ENCODE measurements at places on chromosomes 6 and 20. TPM values are rescaled to one million over a fixed set of nuclear protein-coding genes. Genes with fewer than 3 reads are reported as not detected.

DNA sequence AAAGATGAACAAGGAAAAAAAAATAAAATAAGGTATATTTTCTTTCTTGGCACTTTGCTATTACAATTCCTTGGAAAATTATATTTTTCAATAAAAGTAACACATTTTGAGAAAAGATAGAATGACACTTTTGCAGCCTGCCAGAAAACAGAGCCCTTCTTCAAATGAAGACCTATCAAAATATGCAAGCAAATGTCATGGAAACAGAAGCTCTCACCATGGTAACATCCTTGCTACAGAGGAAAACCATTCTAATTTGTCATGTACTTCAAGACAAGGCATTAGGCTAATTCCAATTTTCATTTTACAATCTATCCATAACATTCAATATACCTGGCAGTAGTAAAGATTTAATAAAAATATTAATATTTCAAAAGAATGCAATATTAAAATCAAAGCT, 177.9 kb downstream of the RNGTT start:
- no peak for DNase-seq

TAGAP gene
- 4.9 TPM for total RNA-seq

DNA sequence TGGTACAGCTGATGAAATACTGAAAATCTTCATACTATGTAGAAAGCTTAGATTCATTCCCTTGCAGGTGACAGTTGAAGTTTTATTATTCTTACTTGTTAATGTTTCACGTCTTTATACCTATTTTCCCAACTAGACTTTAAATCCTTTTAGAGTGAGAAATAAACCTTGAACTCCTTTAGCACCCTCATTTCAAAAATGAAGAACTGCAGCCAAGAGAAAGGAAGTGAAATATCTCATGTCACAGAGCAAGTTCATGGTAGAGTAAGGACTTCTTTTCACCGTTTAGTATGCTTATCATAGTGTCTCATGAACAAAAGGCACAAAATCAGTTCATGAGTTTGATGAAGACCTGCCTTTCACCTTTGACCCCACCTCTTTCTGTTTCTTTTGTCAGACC, 38.5 kb downstream of the ORC3 start:
- no peak for DNase-seq

- no peak for DNase-seq
Measured at GRCh38 chr6:36442103-36442670, 467 bp downstream of the PXT1 start.

GRCh38 chr20:51586005-51586440, 43.5 kb upstream of the NFATC2 start:
- DNase-seq: no peak

DNA sequence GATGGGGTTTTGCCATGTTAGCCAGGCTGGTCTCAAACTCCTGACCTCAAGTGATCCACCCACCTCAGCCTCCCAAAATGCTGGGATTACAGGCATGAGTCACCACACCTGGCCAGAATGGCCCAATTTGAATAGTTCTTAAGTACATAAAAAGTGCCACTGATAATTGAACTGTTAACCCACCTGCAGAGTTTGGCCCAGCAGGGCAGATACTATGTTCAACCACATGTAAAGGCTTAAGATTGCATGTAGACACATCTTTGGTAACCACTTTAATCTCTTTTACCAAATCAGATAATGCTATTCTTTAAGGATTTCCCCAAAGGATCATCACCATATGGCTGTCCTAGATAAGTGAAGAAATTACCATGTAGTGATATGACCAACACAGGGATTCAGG, 21.3 kb upstream of the SGK1 start:
- DNase-seq: no peak

GRCh38 chr6:138560130-138560860, 61.0 kb upstream of the NHSL1 start:
- no peak for DNase-seq

GRCh38 chr6:140872885-140873284, 1259.8 kb upstream of the GJE1 start:
- DNase-seq: no peak

PPP1R16B gene
- total RNA-seq: 10.4 TPM

NKX2-2 gene
- not detected for total RNA-seq

DNA sequence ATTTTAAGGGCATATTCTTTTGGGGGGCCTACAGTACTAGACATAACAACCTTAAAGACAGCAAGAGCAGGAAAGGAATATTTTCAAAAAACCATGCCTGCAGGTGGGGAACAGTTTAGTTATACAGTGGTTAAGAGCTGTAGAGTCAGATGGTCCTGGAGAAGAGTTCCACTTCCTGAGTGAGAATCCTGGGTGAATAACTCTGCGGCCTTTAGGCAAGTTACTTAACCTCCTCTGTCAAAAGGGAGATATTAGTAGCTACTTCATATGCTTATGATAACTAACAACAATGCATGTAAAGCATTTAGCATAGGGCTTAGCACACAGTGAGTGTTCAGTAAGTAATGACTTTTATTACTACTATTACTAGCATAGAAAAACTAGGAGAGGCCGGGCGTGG, 119.2 kb upstream of the TAB2 start:
- no peak for DNase-seq

- DNase-seq: no peak
Measured at GRCh38 chr6:25061289-25061936, 125.7 kb upstream of the RIPOR2 start.

CST8 gene
- total RNA-seq: not detected

DNA sequence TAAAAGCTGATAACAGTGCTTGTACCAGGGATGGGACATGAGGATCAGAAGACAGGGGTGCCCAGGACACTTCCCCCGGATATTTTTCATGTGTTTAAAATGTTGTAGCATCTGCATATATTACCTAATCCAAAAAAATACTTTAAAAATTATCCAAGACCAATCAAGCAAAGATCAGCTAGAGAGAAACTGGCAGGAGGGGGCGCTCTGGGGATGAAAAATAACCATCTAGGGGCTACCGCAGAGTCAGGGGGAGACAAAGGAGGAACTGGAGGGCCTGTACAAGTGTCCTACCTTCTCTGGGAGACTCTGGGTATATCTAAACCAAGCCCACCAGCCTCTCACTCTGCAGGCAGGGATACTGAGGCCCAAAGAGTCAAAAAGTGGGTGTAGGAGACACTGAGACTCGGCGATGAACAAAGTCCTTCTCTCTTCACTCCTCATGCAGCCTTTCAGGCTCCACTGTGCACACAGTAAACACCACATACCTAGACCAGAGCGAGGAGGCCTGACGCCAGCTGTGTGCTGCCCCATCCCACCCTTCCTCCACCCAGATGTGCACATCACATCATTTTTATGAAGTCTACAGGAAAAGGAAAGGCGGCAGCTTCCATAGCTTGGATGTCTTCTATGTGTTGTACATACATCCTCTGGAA, 9.8 kb downstream of the RIMS4 start:
- DNase-seq: no peak

TCF21 gene
- total RNA-seq: 8.2 TPM

TGM3 gene
- not detected for total RNA-seq

DNA sequence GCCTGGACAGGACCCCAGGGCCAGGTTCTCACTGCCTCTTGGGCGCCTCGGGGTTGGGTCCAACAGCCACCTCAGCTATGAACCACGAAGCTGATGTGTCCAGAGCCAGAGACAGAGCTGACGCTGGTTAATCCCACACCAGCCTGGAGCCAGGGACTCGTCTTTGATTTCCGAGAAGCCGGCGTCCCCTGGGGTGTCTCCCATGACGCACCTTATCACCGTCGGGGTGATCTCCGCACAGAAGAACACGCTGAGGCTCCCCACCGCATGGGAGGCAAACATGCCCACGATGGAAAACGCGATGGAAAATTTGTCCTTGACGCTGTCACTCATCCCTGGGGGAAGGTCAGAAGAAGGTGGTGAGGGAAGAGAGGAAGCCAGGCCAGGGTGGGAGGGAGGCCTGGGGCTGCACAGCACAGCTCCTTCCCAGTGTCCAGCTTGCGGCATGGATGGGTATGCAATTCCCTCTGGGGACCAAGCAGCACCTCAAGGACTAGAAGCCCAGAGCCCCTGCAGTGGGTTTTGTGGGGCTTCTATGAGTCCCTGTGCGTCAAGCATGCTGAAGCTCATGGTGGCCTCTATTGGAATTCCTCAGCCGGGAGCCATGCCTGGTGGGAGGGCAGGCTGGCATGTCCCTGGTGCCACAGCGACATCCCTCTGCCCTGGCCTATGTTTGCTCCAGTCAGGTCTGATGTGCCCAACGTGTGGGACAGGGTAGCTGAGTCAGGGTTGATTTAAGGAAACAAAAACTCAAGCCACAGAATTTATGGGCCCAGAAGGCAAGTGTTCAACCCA, 25.1 kb downstream of the PSMG4 start:
- DNase-seq: no peak

GRCh38 chr20:61254881-61255626, 3.0 kb downstream of the CDH4 start:
- DNase-seq: no peak

CST5 gene
- total RNA-seq: not detected
